Kasumi-1 (cell line): ENCODE measurements at places on chromosomes 4 and X.

DNA sequence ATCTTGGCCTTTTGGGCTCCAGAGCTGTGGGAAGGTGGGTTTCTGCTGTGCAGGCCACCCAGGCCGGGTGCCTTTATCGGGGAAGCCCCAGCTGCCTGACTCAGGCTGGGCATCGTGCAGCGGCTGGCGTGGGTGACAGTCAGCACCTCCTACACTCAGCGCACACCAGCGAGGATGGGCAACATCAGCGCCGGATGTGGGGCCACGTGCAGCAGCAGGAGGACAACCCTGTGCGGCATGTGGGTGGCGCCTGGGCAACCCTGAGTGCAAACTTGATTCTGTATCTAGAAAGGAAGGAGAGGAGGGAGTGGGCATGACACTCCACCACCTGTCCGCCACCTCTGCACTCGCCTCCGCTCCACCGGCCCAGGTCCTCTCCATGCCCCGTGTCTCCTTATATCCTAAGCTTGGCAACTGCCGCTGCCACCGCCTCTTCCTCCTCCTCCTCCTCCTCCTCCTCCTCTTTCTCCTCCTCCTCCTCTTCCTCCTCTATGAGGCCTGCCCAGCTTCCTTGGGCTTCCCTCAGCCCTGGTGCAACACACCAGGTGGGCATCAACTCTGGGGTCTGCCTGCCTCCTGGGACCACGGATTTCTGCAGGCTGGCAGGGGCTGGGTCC, 107.4 kb upstream of the AFAP1 start:
- no peak for DNase-seq

- no peak for DNase-seq
Observed at GRCh38 chr4:71287305-71287704, 51.5 kb upstream of the SLC4A4 start.

- DNase-seq, result no peak
Observed at GRCh38 chr4:5157791-5158770, 106.8 kb downstream of the STK32B start.

GRCh38 chrX:17375367-17375636, 302 bp downstream of the NHS start:
- DNase-seq, result no peak

DNA sequence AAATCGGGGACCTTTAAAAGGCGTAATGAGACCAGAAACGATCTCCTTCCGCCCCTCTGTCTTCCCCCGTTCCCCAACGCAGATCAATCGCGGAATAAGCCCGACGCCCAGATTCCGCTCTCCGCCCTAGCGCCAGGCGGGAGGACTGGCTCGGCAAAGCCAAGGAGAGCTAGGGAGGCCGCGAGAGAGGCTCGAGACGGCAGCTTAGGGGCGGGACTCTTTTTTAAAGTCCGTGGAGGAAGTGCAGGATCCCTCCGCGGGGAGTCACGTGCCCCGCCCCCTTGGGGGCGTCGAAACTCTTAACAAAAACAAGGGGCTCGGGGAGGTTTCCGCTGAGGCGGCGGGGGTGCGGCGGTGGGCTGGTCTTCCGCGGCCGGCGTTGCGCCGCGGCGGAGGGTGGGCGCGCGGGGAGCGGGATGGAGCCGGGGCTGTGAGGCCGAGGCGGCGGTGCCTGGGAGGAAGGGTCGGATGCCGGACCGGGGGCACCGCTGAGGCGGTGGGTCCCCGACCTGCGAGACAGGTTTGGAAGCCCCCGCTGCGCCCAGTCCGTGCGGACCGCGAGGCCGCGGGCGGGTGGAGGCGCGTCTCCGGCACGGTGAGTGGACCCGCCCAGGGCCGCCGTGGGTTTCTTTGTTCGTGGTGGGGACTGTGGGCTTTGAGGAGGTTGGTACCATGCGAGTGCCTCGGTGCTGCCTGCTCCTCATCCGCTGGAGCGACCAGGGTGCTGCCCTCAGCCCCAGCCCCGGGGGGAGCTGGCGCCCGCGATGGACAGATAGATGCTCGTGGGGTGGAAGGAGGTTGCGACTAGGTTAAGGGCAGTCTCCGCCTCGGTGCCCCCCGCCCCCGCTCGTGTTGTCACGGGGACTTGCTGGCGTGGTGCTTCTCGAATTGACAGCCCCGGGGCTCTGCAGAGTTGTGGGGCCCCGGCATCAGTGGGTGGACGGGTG, at the start of gene CCNG2:
TSS of gene CCNG2 (plus strand) at position 296 of the 947 bp plus-strand sequence. CDS start 1,326 bp downstream, outside the sequence.
- DNase-seq, result peak; percentile 96

DNA sequence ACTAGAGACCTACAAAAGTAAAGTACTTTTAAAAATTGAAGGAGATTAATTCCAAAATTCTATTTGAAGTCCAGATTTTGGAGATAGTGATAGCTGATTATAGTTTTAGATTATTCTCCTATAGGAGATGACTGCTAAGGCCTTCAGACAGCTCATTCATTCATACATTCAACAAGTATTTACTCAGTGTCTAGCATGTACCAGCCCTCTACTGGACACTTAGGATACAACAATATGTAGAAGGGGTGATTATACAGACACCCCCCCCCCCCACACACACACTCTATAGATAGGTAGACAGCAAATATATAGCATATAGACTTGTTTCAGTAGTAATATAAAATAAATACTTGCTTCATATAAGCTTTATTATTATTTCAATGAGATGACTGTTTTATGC, 60.4 kb upstream of the TAF9B start:
- peak; percentile 38 for DNase-seq

- no peak for DNase-seq
Observed at GRCh38 chrX:41096339-41096955, 11.2 kb downstream of the USP9X start.

DNA sequence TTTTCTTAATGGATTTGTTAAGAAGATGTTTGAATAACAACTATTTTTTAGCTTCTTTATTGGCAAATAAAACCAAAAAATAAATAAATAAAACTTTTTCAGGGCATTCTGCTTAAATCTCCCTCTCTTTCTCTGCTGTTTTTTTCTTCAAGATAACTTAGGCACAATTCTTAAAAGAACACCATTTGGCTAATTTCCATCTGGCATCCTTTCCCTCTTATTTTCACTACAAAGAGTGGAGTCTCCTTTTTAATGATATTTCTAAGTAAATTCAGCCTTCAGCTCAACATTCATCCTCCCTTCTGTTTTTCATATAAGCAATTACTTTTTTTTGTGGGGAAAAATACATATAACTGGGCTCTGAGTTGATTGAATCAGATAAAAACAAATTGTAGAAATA, 88.1 kb downstream of the PCDH7 start:
- DNase-seq, result no peak

GRCh38 chr4:77308843-77309242, 151.8 kb downstream of the CCNG2 start:
- peak; percentile 67 for DNase-seq

GRCh38 chr4:8904666-8905065, 33.0 kb upstream of the HMX1 start:
- DNase-seq, result no peak

- no peak for DNase-seq
Observed at GRCh38 chr4:7021930-7022664, 21.1 kb upstream of the TADA2B start.

DNA sequence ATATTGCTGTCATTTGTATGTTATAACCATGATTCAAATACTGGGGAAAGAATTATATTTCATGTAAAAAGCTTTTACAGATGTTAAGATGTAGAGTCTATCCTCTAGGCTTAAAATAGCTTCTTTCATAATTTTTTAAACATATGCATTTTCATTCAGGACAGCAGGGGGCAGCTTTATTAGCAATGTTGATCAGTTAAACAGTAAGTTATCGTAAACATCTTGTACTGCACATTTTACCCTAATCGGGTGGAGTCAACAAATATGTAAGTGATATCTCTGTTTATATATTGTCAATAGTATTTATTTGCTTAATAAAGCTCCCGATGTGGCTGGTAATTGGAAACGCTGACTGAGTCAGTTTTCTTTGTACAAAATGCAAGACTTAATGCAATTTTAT, 142.5 kb upstream of the MED14 start:
- DNase-seq, result peak; percentile 26

DNA sequence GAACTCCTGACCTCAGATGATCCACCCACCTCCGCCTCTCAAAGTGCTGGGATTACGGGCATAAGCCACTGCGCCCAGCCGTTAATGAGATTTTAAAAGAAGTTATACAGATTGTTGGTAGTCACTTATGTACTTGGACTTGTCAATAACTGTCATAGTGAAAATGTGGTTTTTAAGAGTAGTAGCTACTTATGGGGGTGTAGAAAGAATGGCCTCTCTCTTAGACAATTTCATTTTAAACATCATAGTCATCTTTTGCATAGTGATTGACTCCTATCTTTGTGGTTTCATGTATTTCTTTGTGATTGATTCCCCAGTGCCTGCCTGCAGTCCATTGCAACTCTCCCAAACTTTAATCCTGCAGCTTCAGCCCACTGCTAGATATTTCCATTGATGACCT, 17.4 kb downstream of the FAM199X start:
- DNase-seq, result no peak

DNA sequence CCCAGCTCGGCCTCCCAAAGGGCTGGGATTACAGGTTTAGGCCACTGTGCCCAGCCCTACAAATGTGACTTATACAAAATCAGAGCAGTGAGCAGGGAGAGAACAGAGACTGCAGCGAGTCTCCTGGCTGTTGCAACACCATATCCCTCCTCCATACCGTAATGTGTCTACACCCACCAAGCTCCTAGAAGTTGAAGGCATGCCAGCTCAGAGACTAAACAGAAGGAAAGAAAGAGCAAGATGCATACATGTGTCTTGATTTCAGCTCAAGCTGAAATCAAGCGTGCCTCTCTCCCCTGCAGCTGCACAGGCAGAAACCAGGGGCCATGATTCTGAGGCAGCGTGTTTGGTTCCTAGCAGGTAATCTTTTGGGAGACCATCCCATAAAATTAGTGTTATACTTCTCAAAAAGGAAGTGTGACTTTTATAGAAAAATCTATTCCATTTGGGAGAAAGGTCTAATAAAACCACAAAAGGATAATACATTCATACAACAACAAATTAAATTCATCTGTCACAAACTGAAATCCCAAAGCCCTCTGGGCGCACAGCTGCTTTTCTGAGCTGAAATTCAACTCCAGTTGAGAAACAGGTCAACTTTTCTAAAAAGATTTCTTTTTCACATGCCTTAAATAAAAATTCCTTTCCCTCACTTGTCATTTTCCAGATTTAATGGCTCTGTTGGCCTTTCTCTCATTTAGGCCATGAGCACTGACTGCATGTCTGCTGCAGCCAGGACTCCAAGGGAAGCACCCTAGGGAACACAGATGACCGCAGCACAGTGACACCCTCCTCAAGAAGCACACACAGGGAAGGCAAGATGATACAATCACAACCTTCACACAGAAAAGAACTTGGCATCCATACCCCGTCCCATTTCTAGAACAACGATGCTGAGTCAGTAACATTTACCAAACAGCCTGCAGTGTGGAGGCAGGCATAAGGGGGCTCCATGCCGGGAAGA, 34.4 kb downstream of the AFAP1 start:
- DNase-seq, result no peak

DNA sequence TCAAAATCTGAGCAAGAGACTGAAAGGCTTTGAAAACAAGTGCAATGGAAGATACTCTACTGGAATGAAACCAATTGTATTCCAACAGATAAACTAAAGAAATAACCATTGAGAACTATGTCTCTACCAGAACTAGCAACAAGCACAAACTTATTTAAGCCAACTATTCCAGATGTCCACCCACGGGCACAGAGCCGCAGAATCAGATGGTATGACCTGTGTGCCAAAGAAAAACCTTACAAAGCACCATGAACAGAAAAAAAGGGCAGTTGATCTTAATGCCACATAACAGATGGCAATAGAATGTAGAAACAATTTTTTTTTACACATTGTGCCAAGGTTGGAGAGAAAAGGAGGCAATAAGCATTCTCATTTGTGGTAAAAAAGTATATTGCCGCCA, 269.3 kb upstream of the ADGRL3 start:
- no peak for DNase-seq

GRCh38 chr4:172989984-172990820, 178.4 kb upstream of the GALNT7 start:
- DNase-seq, result no peak

GRCh38 chr4:150070464-150071170, 7.6 kb upstream of the DCLK2 start:
- DNase-seq, result no peak

DNA sequence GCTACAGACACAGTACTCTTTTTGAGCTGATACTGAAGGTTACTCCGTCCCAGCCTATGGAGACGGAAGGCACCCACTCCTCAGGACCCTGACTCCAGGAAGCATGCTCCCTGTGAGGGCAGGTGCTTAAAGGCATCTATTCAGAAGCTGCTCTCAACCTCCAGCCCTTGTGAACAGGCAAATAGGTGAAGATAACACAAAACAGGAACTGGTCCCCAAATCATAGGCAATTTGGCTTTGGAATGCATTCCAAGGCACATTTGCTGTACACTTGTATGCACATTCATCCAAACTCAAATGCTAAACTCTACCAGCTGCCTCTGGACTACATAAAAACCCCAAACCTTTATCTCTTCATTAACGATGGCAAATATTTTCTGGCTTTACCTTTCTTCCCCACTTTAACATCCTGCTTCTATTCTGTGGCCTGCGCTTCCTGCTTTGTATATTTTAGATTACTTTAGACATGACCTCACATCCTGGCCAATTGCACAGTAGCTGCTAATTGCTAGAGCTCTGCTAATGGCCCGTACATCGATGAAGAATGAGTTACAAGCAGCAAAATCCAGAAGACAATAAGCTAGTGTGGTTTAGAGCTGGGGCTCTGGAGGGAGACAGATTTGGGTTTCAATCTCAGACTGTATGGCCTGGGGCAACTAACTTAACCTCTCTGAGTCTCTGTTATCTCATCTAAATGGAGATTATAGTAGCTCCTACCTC, 3.2 kb downstream of the SEL1L3 start:
- DNase-seq, result no peak

DNA sequence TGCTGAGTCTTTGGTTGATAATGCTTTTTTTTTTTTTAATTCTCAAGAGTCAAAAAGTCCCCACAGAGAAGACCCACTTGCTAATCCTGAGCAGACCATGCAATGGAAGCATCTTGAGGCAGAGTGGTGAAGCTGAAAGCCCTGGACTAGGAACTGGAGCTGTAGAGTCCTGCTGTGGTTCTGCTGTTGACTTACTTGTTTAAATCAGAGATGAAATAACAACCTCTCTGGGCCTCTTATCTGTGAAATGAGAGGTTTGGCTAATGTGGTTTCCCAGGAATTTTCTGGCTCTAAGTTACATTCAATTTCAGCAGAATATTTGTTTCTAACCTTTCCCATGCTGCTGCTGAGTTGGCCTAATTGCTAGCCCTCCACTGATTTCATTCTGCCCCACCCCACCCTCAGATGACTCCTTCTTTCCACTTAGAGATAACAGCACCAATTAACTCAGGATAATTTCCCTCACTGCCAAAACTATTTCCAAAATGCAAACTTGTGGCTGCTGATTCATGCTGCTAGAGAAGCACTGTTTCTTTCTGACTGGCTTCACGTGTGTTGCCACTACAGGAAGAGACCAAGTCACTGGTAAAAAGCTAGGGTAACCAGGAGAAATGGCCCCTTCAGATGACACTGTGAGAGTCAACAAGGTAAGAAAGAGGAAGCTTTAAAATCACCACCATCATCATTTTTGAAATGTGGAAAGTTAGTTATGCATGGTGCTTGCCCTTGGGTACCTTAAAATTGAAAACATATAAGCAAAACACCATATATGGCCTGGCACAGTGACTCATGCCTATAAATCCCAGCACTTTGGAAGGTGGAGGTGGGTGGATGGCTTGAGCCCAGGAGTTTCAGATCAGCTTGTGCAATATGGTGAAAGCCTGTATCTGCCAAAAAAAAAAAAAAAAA, 326.4 kb downstream of the DCHS2 start:
- DNase-seq, result no peak

GRCh38 chr4:1948892-1949436, 59.8 kb downstream of the NELFA start:
- DNase-seq, result no peak

GRCh38 chrX:154040307-154040756, 20.6 kb upstream of the IRAK1 start:
- DNase-seq, result peak; percentile 58

- DNase-seq, result no peak
Observed at GRCh38 chr4:158169931-158170690, 2.7 kb downstream of the GASK1B start.
